Glutamatergic neuron (in vitro differentiated cells): ENCODE measurements at places on chromosomes 1 and 21. TPM values are rescaled to one million over a fixed set of nuclear protein-coding genes. Genes with fewer than 3 reads are reported as not detected.

Gene SERPINC1
- total RNA-seq: not detected

Gene FCER1G
- 1.3 TPM for total RNA-seq

Gene RNU1-1
- total RNA-seq: 3,598 TPM

Gene HRNR
- total RNA-seq: not detected

Gene AMY1A
- not detected for total RNA-seq

Gene PTPN14
- total RNA-seq: 1.7 TPM

Gene OR14I1
- total RNA-seq: not detected

Gene DIO1
- total RNA-seq: not detected

- DNase-seq: no peak
Observed at GRCh38 chr1:41380195-41380594, 19.0 kb downstream of the FOXO6 start.

DNA sequence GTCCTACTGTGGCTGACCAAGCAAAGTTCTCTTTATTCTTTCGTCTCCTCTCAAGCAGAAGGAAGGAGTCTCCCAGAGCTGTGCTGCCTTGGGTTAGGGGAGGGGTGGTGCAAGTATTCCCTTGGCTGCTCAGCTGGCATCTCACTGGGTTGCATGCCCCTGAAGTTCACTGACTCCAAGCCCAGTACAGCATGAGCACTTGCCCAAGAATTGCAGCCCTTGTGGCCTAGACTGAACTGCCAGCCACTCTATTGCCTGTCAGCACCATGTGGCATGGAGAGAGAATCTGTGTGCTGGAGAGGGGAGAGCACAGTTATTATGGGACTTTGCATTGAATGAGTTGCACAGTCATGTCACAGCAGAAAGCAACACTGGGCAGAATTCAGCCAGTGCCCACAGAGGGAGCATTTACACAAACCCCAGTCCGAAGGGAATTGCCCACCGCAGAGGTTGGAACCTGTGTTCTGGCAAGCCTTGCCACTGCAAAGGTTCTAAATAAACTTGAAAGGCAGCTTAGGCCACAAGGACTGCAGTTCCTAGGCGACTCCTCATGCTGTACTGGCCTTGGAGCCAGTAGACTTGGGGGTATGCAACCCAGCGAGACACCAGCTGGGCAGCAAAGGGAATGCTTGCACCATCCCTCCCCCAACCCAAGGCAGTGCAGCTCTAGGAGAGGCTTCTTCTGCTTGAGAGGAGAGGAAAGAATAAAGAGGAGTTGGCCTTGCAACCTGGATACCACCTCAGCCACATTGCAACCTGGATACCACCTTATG is 28.8 kb downstream of the DR1 start:
- DNase-seq: no peak

DNA sequence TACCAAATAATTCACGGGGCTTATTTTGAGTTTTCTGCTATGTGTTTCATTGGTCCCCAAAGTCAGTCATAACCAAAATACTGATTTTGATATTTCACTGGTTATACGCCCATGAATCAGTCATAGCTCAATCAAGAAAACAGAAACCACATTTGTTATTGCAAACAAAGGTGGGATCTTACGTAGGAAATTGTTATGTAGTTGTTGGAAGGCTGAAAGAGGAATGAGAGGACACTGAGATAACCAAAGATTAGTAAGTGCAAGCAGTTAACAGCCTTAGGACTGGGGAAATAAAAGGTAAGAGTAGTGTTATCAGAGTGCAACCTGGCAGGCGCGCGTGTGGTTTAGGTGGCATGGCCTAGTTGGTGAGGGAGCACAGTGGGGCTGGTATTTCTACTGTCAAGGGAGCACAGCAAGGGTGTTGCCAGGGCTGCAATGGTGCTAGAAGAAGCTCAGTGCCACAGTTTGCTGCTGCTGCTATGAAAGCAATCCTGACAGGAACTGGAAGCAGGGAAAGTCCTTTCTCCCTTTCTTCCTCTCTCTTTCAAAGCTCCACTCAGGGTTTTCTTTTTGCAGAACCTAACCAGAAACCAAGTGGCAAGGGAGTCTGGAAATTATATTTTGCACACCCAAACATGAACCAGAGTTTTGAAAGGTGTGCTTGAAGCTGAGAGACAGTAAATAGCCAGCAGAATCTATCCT is 33.7 kb downstream of the RTCA start:
- DNase-seq: no peak

DNA sequence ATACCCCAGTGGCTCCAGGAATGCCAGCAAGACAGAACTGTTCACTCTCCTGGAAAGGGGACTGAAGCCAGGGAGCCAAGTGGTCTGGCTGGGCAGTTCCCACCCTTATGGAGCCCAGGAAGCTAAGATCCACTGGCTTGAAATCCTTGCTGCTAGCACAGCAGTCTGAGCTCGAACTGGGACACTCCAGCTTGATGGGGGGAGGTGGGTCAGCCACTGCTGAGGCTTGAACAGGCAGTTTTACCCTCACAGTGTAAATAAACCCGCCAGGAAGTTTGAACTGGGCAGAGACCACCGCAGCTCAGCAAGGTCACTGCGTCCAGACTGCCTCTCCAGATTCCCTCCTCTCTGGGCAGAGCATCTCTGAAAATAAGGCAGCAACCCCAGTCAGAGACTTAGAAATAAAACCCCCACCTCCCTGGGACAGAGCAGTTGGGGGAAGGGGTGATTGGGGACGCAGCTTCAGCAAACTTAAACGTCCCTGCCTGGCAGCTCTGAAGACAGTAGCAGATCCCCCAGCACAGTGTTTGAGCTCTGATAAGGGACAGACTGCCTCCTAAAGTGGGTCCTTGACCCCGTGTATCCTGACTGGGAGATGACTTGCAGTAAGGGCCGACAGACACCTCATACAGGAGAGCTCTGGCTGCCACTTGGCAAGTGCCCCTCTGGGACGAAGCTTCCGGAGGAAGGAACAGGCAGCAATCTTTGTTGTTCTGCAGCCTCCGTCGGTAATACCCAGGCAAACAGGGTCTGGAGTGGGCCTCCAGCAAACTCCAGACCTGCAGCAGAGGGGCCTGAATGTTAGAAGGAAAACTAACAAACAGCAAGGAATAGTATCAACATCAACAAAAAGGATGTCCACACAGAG is 568.4 kb downstream of the PLA2G4A start:
- DNase-seq: peak; percentile 19

GRCh38 chr1:157085421-157085820 is 14.2 kb downstream of the ETV3L start:
- no peak for DNase-seq

DNA sequence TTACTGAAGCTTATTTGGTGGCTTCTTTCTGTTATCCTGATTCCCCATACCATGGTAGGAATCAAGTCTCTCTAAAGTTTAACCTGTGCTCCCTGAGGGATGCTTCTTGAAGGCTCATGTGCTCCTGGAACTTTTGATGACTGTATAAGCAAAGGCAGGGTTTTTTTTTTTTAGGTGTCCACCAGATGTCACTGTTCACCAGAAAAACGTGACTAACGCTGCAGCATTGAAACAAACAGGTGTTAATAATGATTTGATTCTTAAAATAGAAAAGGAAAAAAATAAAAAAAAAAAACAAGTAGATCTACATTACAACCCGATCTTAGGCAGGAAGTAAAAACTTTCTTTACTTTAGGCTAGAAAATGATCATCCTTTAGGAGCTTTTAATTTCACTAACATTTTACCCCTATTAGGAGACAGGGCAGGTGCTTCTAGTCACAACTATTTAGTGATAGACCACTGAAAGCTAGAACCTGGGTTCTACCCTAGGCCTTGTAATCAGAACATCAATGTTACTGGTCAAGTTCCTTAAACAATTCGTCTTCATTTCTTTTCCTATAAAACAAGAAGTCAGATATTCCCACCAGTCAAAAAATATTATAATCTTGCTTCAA is 223.0 kb downstream of the PLA2G4A start:
- DNase-seq: no peak

- peak; percentile 82 for DNase-seq
Observed at GRCh38 chr1:237799762-237800474, 90.8 kb downstream of the ZP4 start.

DNA sequence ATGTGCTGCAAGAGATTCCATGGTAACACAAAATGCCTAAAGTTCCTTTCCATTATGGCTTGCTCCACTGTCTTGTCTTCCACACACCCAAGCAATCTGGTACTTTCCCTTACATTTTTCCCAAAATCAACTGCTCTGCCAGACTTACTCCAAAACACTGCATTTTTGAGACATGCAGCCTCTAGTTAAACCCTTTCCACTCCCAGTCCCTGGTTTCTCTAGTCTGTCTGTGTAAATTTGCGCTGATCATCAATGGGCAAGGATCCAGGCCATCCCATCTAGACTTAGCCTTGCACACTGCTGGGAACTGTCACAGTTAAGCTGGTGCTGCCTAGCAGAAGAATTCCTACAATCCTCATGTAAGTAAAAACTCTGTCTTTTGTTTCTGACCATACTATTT is 47.8 kb downstream of the DAB1 start:
- DNase-seq: no peak

GRCh38 chr21:33522953-33523349 is 19.0 kb downstream of the GART start:
- no peak for DNase-seq

GRCh38 chr1:214466403-214467077 is 84.9 kb downstream of the PTPN14 start:
- no peak for DNase-seq

DNA sequence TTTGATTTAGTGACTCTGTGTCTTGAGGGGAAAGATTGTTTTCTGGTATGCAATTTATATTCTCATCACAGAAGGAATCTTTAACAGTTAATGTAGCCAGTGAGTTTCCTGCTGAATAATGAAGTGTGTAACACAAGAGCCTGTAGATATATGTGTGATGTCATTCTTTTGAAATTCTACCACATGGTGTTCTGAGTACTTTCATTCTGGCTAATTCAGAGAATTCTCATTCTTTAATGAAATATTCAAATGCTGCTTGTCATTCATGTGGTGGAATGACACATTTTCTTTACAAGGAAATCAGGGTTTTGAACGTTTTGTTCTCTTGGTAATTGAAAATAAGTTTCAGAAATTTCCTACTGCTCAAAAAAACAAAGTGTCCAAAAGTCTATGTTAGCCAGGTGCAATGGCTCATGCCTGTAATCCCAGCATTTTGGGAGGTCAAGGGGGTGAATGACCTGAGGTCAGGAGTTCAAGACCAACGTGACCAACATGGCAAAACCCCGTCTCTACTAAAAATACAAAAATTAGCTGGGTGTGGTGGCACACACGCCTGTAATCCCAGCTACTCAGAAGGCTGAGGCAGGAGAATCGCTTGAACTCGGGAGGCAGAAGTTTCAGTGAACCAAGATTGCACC is 79.6 kb downstream of the MAP3K21 start:
- DNase-seq: no peak

DNA sequence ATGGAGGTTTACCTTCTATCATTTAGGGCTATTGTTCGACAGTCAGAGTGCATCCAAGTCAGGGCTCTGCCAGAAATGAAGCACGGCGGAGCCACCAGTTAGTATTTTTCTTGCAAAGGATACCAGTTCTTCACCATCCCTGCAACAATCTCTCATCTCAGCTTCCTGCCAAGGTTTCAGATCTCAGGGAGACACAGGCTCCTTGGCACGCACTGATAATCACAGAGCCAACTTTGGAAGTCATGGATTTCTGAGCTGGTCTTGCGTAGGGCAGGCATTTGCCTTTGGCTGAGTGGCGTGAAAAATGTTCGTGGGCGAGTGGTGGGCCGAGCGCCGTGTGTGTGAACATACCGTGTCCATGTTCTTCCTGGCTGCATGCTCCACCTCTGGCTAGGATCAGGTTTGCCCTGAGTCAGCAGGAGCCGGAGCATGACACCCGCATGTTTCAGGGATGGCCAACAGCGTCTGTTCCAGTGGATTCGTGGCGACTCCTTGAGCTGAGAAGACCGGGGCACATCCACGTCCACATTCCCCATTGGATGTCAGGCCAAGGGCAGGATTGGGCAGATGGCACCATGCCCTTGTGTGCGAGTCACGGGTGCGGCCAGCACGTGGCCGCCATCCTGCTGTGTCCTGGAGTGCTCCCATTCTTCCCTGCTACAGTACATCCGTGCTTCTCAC is 118.5 kb upstream of the C1orf174 start:
- no peak for DNase-seq

GRCh38 chr1:7579831-7580804 is 191.0 kb upstream of the VAMP3 start:
- DNase-seq: no peak

DNA sequence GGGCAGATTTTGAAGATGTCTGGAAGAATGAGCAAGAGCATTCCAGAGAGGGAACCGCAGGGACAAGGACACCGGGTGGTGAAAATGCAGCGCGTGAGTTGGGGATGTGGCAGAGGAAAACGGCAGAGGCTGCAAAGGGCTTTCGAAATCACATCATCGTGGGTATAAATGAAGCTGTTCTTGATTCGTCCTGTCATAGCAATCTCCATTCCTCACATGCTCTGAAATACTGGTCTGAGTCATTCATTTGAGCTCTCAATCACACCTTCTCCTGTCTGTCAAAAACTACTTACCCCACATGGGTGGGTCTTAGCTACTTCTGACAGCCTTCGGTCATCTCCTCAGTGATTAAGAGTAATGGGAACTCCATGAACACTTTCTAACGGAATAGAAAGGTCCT is 81.5 kb downstream of the ERG start:
- no peak for DNase-seq

DNA sequence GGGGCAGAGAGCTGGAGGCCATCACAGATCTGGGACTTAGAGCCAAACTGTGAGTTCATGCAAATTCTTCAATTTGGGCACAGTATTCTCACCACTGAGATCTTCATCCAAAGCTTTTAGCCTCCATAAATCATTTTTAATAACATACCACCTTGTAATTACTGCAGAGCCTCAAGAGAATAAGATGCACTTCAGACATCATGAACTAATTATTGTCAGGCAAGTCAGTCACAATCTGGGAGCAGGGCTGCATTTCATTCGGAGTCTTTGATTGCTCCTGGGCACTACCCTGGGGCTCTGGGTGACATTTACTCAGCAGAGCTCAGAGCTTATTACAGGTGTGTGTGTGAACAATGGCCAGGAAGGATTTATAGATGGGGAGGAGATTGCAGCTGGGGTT is 623.7 kb downstream of the PTPRU start:
- no peak for DNase-seq

DNA sequence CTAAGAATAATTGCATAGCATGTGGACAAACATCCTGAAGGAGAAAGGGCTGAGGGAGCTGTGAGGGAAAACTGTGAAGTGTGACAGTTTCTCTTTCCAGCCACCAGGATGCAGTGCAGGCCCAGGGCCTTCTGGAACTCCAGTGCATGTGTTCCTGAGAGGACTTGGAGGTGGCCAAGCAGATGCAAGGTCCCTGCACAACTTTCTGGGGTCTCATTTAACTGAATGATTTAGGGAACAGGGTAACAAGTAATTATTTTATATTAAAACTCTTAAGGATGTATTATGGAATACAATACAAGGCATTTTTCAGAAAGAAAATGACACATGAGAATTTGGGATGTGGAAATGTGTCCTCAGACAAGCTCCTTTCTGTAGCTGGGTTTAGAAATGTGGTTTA is 61.2 kb upstream of the MCOLN3 start:
- peak; percentile 63 for DNase-seq

- DNase-seq: no peak
Observed at GRCh38 chr21:46376856-46377453, 53.0 kb downstream of the PCNT start.
